ENCODE measurements at places on chromosomes 11 and 22.

GRCh38 chr11:132064987-132065620, 694.7 kb downstream of the NTM start:
- no peak for DNase-seq

GRCh38 chr11:114102993-114103896, 43.7 kb downstream of the ZBTB16 start:
- DNase-seq = no peak

GRCh38 chr11:35892166-35892565, 51.7 kb upstream of the LDLRAD3 start:
- no peak for DNase-seq

DNA sequence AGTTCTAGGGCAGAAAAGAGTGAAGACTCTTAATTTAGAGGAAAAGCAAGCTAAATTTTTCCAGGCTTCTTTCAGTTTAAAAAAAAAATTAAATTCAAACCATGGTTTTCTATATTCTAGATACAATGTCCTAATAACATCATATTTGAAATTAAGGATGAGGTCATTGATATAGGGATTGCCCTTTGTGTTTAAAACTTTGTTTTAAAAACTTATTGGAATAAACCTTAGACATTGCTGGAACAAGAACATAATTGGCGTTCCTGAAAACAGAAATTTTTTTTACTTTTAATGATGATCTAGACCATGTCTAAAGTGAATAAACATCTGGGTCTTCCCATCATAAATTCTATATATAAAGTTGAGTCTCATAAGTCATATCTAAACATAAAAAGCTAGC, 859.4 kb upstream of the CHORDC1 start:
- no peak for DNase-seq

GRCh38 chr11:33064033-33064825, 24.9 kb downstream of the TCP11L1 start:
- DNase-seq = no peak

GRCh38 chr11:32870676-32871075, 21.9 kb upstream of the QSER1 start:
- DNase-seq = no peak

GRCh38 chr22:50683994-50684371, 11.4 kb downstream of the SHANK3 start:
- DNase-seq = no peak

DNA sequence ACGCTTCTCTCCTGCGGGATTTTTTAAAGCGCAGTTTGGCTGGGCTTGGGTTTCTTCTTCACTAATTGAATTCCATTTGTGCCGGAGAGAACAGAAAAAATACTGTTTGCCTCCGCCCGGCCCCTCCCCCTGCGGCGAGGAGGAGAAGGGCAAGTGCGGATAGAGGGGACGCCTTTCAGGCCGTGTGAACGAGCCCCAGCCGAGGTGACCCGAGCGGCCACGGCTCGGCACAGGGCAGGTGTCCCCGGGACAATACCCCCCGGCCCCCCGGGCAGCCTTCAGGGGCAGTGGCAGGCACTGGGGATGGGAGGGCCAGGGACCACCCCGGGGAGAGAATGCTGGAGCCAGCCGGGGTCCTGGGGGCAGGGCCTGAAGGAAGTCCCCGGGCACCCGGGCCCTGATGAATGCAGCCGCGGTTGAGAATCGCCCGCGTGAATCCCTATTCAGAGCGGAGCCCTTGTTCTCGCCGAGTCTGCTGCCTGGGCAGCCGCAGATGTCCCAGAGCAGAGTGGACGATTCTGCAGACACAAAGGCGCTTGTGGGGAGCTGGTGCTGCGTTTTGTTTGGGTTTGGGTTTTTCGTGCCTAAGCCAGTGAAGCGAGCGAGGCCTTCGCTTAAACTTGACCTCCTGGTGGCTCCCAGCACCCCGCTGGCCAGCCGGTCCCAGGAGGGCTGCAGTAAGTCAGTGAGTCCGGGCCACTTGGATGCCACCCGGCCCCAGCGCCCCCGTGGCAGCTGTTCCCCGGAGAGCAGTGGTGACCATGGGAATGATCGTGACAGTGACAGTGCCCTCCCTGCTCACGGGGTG, 96.0 kb downstream of the WNT7B start:
- DNase-seq = no peak

- DNase-seq = no peak
Observed at GRCh38 chr11:86991341-86991740, 36.1 kb upstream of the FZD4 start.

DNA sequence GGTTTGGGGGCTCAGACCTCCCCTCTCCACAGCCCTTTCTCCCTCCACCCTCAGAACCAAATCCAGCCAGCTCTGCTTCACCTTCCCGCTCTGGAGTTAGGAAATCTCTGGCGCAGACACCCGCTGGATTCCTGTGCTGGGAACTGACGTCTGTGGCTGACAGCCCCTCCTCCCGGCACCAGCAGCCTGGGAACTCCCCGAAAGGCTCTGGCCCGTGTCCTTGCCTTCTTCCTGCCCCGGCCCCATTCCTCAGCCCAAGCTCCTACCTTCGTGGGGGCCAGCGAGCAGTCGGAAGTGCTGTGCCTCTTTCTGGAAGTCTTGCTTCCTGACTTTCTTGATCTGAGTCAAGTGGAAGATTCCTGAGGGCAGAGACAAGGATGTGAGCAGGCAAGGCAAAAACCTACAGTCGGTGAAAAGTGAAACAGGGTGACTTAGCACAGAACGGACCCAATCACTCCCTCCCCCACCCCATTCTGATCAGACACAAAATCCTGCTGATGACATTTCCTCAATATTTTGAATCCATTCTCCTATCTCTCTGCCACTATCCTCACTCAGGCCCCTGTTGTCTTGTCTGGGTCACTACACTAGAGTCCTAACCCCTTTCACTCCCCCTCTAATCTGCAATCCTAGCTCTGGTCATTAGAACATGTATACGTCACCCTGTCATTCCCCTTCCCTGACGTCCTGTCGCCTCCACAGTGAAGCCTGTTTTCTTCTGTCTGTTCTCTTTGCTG, 34.1 kb downstream of the CHRDL2 start:
- DNase-seq = no peak

DNA sequence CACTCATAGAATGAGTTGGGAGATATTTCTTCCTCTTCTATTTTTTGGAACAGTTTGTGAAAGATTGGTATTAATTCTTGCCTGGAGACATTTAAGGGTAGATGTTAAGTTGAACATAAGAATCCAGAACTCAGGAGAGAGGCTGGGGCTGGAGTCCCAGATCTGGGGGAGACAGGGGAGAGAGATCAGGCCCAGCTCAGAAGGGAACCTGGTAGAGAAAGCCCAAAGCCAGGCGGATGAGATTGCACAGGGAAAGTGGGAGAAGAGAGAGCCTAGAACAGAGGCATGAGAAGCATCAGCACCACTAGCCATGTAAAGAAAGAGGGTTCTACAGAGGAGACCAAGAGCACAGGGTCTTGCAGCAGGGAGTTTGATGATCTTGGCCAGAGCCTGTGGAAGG, 13.0 kb upstream of the GNAZ start:
- DNase-seq = no peak

- DNase-seq = no peak
Observed at GRCh38 chr11:396511-396947, 2.5 kb downstream of the PKP3 start.

GRCh38 chr11:3989276-3989920, 105.2 kb upstream of the RRM1 start:
- DNase-seq = no peak

- no peak for DNase-seq
Observed at GRCh38 chr11:5737091-5737490, 843 bp downstream of the OR56B1 start.

DNA sequence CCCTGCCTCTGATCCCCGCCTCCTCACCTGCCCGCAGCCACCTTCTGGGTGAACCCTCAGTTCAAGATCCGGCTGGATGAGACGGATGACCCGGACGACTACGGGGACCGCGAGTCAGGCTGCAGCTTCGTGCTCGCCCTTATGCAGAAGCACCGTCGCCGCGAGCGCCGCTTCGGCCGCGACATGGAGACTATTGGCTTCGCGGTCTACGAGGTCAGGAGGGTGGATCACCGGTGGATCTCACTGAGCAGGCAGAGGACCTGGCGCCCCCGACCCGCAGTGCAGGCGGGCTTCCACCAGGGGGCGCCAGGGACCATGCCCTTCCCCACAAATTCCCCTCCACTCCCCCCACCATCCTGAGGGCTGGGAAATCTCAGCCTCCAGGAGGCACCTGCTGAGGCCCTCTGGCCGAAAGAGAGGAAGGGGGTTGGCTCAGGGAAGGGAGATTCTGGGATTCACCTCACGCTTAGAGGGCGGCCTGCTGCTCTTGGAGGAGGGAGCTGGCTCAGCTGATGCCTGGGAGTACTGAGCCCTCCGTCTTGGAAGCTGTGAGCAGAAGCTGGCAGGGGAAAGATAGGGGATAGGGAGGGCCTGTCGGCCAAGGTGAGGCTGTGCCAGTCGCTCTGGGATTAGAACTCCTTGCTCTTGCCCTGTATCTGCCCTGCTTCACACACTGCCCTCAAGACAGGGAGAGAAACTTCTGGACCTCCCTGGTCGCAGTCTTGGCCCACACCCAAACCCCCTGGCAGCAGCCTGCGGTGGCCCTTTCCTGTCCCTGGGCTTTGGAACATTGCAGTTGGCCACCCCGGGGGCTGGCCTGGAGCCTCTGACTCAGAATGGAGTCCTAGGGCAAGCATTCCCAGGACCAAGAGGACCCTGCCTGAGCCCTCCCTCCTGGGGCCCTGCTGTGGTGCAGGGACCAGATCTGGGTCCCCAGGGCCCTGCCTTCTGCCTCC, 23.2 kb downstream of the CAPN1 start:
- peak; percentile 30 for DNase-seq

GRCh38 chr22:20940186-20940651, 23.0 kb downstream of the CRKL start:
- DNase-seq = no peak

All from NCI-H1417 (cell line).